ENCODE measurements at places on chromosomes 6 and 20.

DNA sequence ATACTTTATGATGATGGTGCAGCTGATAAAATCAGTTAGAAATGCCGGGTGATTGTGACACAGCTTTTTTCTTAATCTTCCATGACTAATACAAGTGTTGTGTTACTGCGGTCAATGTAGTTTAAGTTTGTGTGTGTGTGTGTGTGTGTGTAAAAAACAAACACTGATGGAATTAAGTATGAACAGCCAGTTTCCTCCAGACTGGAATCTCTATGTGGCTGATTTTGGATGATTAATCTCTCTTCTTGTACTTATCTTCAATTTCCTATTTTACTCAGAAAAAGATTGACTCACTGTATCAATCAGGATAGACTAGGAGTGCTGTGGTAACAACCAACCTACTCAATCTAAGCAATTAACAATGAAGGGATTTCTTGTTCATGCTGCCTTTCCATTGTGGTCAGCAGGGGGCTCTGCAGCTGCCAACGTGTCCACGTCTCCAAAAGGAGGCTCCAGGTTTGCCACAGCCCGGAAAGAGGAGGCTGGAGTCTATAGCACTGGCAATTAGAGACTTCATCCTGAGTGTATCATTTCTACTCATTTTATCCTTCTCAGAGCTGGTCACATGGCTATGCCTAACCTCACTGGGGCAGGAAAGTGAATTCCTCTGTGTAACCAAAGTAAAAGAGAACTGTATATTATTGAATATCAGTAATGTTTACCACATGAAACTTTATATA is 107.7 kb downstream of the CD109 start:
- DNase-seq = peak; percentile 68

DNA sequence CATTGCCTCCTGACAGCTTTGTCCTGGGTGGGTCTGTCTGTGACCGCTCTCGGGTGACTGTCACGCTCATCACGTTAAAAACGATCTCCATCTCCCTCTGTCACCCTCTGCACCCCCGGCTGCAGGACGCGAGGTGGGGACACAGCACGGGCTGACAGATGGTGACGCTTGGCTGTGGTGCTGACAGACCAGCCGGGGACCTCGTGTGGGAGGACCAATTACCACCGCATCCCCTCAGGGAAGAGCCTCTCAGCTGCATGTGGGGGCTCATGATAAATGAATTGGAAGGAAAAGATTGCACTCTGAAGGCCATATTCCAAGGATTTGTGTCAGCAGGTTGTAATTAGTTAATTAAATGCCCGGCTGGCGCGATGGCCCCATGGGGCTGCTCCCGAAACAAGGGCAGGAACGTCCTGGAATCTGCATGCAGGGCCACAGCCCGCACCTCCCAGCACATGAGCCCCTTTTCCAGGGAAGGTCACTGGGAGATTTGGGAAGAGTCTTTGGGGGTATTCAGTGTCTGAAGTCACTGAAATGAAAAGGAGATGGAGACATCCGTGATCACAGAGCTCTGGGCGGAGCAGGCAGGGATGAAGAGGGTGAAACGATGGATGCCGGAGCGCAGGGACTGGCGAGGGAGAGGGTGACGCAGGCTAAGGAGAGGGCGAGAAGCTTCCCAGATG is 87.1 kb downstream of the ERMARD start:
- DNase-seq = peak; percentile 2

- no peak for DNase-seq
These were observed 86.9 kb downstream of the MAN1A1 start for GRCh38 chr6:119262612-119263011.

DNA sequence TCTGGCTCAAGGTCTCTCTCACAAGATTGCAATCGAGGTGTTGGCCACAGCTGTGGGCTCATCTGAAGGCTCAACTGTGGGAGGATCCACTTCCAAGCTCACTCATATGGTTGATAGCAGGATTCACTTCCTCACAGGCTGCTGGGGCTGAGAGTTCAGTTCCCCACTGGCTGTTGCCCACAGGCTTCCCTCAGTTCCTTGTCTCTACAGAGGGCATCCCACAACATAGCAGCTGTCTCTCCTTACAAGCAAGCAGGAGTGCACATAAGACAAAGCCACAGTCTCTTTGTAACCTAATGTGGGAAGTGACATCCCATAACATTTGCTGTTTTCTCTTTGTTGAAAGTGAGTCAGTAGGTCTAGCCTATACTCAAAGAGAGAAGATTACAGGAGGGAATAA is 14.0 kb downstream of the SPATS1 start:
- DNase-seq = no peak

DNA sequence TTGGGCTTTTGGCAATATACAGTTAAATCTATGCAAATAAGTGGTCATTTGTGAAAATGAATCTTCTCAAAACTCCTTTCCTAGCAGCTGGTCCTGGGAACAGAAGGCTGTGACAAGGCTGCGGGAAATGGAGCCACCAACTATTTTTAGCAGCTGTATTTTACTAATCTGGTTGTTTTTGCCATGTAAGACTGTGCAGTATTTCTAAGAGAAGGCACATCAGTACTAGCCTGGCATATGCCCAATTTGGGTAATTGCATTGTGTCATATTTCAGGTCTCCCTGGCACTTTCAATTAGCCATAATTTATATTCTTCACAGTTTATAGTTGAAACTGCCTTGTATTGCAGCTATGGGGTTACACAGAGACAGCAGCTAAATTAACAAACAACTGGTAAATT is 109.6 kb downstream of the MANEA start:
- DNase-seq = no peak

DNA sequence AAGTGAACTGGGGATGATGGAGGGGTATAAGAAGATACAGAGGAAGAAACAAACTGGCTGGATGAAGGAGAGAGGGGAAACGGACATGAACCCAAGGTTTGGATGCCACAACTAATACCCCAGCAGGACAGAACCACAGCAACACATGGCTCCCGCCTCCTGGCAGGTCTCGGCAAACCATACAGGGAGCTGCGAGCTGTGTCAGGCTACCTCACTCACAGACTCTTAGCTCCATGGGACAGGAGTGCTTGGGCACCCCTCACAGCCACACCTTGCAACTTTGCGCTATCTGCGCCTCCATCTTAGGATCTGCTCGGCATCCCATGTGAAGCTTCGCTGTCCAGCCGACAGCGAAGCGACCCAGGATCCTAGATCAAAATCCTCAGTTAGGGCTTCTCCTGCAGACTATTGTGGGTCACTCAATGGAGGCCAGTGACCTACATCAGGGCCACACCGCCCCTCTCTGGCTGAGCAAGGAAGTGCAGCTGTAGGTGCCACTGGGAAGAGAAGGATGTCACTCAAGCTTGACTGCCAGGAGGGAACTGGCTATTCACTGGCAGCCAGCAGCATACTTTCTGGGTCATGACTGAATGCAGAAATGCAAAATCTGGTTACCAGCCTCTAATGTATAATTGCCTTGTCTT is 174.4 kb upstream of the RIN2 start:
- peak; percentile 91 for DNase-seq

DNA sequence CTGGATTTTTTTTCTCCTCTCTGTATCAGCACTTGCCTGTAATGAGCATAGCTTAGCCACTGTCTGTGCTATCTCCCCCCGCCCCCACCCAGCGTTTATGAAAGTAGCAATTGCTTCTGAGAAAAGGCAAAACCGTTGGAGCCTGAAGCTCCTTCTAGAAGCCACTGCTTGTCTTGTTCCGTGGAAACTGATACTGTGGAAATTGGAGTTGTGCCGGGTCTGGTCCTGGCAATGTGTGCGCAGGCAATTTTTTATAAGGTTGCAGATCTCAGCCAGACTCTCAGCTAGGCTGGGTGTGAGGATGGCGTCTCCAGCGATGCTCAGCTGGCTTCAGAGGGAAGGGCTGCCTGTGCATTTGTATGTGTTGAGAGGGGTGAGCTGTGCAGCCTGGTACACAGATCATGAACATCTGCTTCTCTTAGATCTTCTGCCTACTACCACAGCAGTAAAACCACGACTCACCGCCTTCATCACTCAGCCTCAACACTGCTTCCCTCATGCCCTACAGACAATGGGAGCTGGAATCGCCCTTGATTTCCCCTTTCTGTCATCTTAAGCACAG is 72.4 kb upstream of the GTSF1L start:
- no peak for DNase-seq

GRCh38 chr6:137520520-137520919 is 26.3 kb upstream of the OLIG3 start:
- no peak for DNase-seq

GRCh38 chr20:51495921-51496545 is 46.5 kb downstream of the NFATC2 start:
- no peak for DNase-seq

DNA sequence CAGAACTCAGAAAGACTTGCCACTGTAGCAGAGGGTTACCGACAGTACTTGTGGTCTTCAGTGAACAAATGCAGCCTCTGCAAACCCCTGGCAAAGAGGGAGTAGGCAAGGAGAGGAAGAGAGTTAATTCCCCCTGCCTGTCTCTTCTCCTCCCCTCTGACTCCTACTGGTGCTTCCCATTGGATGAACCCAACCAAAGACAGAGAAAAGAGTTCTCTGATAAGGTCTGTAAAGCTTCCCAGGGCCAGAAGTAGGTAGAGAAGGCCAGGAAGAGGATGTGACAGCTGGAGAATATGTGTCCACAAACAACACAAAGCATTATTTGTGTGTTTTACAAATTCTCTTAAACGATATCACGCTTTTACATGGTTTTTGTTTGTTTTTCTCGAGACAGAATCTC is 72.8 kb upstream of the SHLD1 start:
- no peak for DNase-seq

DNA sequence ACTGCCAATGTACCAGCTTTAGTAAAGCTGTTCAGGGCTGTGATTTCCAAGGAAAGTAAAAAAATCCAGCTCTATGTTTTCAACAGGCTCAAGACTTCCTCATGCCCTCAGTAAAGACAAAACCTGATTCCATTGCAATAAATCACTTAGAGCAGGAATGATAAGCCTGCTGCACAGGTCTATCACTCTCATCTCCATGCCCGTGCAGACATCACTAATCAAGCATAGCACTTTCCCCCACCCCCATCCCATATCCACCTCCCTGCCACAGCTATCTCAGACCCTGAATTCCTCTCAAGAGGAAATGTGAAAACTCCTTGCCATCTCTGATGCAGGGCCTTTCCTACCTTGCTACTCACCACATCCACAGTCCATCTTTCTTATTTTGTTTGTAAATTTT is 554.9 kb downstream of the MAFB start:
- no peak for DNase-seq

Measured in endothelial cell (in vitro differentiated cells).